Stimulated activated CD8-positive, alpha-beta memory T cell treated with anti-CD3 and anti-CD28 coated beads, Interleukin-4, amount 100 ng/mL, for 4 hours (primary cell): ENCODE measurements at places on chromosomes 6 and 20.

- no peak for DNase-seq
Measured at GRCh38 chr6:166724576-166724975, 97.5 kb upstream of the RPS6KA2 start.

GRCh38 chr6:169189686-169190085 lies 64.0 kb downstream of the THBS2 start:
- DNase-seq: no peak

DNA sequence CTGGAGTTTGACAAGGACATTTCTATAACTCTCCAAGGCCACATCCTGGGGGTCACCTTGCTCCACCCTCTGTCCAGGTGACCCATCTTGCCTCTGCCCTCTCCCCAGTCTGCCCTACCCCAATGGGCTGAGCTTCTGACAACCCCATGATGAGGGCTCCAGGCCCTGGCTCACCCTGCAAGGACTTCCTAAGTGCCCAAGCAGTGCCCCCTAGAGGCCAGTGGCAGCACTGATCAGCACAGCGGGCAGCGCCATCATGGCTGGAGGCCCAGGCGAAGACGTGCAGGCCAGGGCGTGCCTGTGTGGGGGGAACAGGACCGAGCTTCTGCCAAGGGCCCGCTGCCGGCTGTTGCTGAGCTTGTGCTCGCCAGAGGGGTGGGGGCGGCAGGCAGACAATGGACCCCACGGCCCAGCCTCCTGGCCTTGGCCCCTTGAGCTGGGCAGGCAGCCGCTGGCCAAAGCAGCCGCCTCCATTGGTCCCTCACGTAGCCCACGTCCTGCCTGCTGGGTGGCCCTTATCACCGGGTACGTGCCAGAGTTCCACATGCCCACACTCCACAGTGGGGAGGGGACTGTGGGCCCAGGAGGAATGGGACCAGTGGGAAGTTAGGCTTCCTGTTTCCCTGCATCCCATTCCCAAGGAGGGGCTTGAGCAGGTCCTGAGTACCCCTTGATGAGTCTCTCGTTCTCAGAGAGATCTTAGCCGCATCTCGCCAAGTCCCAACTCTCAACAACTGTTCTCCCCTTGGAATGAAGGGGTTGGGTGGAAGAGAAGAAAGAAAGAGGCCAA lies 64.3 kb downstream of the MRPL14 start:
- no peak for DNase-seq

- no peak for DNase-seq
Measured at GRCh38 chr6:10343320-10343719, 71.6 kb downstream of the TFAP2A start.

- no peak for DNase-seq
Measured at GRCh38 chr20:46458866-46459750, 52.7 kb upstream of the ELMO2 start.

- DNase-seq: no peak
Measured at GRCh38 chr6:84379142-84379541, 151.7 kb upstream of the CEP162 start.

DNA sequence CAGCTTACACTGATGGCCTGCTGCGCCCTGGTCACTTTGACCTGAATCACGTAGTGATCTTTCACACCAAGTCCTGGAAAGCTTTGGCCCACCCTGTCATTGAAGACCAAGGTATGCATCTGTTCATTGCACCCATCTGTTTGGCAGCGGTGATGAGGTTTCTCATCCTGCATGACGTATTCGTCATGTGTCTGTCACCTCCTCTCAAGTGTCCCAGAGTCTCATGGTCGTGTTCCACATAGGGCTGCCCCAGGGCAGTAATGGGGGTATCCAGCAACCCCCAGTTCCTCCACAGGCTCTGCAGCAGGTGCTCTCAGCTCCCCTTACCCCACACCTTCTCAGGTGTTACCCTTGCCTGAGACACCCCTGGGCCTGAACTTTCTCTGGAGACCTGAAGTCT lies 104.1 kb downstream of the SYNDIG1 start:
- DNase-seq: no peak

- DNase-seq: no peak
Measured at GRCh38 chr6:106882138-106882537, 92.4 kb downstream of the CD24 start.

DNA sequence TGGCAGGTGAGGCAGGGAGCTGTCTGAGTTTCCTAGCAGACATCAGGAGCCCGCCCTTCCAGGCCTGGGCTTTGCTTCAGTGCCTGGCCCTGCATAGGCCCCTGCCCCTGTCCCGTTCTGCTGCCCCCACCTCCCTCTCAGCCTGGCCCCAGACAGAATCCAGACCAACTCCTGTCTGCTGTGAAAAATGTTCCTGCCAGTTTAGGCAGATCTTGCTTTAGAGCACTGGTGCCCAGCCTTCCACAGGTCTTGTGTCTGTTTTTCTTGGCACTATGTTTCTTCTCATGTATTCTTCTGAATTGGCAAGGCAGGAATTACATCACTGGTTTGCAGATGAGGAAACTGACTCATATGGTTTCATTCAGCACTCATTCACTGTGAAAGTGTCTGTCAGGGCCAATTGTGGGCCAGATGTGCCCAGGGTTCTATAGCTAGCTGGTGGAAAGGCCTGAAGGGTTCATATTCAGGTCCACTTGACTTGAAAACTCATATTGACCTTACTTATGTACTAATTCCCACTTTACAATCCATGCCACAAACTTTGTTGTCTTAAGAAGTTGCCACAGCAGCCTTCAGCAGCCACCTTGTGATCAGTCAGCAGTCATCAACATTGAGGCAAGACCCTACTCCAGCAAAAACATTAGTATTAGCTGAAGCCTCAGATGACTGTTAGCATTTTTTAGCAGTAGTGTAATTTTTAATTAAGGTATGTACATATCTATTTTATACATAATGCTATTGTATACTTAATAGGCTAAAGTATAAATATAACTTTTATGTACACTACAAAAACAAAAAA lies 40.5 kb downstream of the HLA-F start:
- DNase-seq: no peak
